Aorta (tissue), 5 donors: ENCODE measurements at places on chromosomes 7 and 10. TPM values are rescaled to one million over a fixed set of nuclear protein-coding genes. Genes with fewer than 3 reads are reported as not detected.

The CLDN4 gene
- polyA plus RNA-seq: 0.69 TPM

The CLRN3 gene
- polyA plus RNA-seq: 6.3 TPM

The NKX2-3 gene
- polyA plus RNA-seq: 0.50 TPM

The SLC18A3 gene
- polyA plus RNA-seq: not detected

The AGMO gene
- 0.69 TPM for polyA plus RNA-seq

The WDR86 gene
- 0.18 TPM for polyA plus RNA-seq

The XRCC2 gene
- polyA plus RNA-seq: not detected

- no peak for DNase-seq
- no peaks in the 10 kb centered on the region for H3K4me1 ChIP-seq
- H3K27me3 ChIP-seq: no peaks in the 10 kb centered on the region
- H3K27ac ChIP-seq: no peak overlapping the region
- H3K36me3 ChIP-seq: no peaks in the 10 kb centered on the region
- no peak overlapping the region for H3K4me3 ChIP-seq
These were observed 97.9 kb downstream of the GAD2 start for GRCh38 chr10:26314265-26315013.

GRCh38 chr10:91105269-91105668 lies 115.2 kb upstream of the PCGF5 start:
- H3K4me1 ChIP-seq: peaks cover 6% of the 10 kb centered on the region
- H3K27ac ChIP-seq: no peak overlapping the region
- no peaks in the 10 kb centered on the region for H3K27me3 ChIP-seq

DNA sequence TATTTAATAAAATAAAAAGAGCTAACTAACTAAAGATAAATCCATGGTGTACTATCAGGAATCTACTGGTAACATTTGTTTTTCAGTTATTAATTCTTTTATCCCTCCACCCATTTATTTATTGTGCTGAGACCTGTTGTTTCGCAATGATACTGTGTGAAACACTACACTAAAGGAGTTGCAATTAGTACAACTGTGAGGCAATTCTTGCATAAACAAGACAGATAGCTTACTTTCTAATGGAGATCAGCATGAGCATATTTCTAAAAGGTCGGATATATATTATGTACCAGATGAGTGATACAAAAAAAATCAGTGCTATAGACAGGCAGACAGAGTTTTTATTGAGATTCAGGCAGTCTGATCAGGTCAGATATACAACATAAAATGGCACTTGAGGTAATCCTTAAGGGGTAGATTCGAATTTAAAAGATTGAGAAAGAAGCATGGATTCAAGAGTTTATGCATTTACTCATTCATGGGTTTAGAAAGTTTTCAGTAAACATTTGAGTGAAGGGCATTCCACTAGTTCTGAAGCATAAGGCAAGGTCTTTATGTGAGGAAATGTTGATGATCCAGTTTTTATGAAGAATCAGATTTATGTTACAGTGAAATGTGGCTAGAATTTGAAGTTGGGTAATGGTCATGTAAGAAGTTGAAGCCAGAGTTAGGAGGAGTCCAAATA lies 147.6 kb downstream of the POLR1F start:
- H3K27ac ChIP-seq: no peak overlapping the region
- no peak for DNase-seq
- H3K4me3 ChIP-seq: no peak overlapping the region
- no peaks in the 10 kb centered on the region for H3K4me1 ChIP-seq
- no peaks in the 10 kb centered on the region for H3K36me3 ChIP-seq

- no peaks in the 10 kb centered on the region for H3K4me1 ChIP-seq
- no peaks in the 10 kb centered on the region for H3K36me3 ChIP-seq
- H3K4me3 ChIP-seq: no peak overlapping the region
- no peaks in the 10 kb centered on the region for H3K27me3 ChIP-seq
- no peak for DNase-seq
These were observed 23.7 kb upstream of the MRC1 start for GRCh38 chr10:17785276-17785930.

GRCh38 chr7:46972205-46972604 lies 609.7 kb downstream of the TNS3 start:
- no peaks in the 10 kb centered on the region for H3K4me1 ChIP-seq
- no peaks in the 10 kb centered on the region for H3K27me3 ChIP-seq
- DNase-seq: no peak
- no peaks in the 10 kb centered on the region for H3K36me3 ChIP-seq
- H3K4me3 ChIP-seq: no peak overlapping the region
- H3K27ac ChIP-seq: no peak overlapping the region

GRCh38 chr10:104337521-104337984 lies 712 bp downstream of the ITPRIP start:
- H3K4me3 ChIP-seq: peak overlapping the region; percentile 77
- no peaks in the 10 kb centered on the region for H3K36me3 ChIP-seq
- peak; percentile 80 for DNase-seq
- no peaks in the 10 kb centered on the region for H3K4me1 ChIP-seq

- no peaks in the 10 kb centered on the region for H3K36me3 ChIP-seq
- no peaks in the 10 kb centered on the region for H3K27me3 ChIP-seq
- no peak for DNase-seq
- no peak overlapping the region for H3K27ac ChIP-seq
- H3K4me1 ChIP-seq: peaks cover 6% of the 10 kb centered on the region
These were observed 46.2 kb downstream of the CAV1 start for GRCh38 chr7:116571037-116571436.

GRCh38 chr7:130141161-130141883 lies 63.9 kb downstream of the TMEM209 start:
- DNase-seq: peak; percentile 88
- no peaks in the 10 kb centered on the region for H3K36me3 ChIP-seq
- no peaks in the 10 kb centered on the region for H3K4me1 ChIP-seq
- H3K27ac ChIP-seq: no peak overlapping the region
- H3K27me3 ChIP-seq: no peaks in the 10 kb centered on the region

DNA sequence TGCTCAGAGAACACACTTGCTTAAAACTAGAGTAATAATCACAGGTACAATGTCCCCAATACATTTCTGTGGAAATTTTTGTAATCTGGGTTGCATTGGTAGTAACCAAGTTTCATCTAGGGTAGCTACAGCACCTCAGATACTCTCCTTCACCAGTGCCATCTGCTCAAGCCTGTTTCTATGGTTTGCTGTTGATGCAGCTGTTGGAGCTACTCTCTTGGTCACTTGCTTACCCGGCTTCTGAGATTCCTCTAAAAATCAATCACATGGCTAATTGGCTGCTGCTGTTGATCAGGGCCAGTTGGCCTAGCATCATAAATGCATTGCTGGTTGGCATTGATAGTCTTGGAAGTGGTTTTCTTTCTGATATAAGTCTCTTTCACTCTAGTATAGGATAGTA lies 220.8 kb downstream of the BICC1 start:
- peaks cover 3% of the 10 kb centered on the region for H3K4me1 ChIP-seq
- H3K27ac ChIP-seq: no peak overlapping the region
- no peaks in the 10 kb centered on the region for H3K27me3 ChIP-seq
- DNase-seq: no peak
- no peak overlapping the region for H3K4me3 ChIP-seq
- H3K36me3 ChIP-seq: no peaks in the 10 kb centered on the region

GRCh38 chr10:43252783-43253341 lies 14.0 kb downstream of the RASGEF1A start:
- no peaks in the 10 kb centered on the region for H3K27me3 ChIP-seq
- H3K36me3 ChIP-seq: no peaks in the 10 kb centered on the region
- no peak overlapping the region for H3K4me3 ChIP-seq
- no peaks in the 10 kb centered on the region for H3K4me1 ChIP-seq
- DNase-seq: peak; percentile 28

GRCh38 chr7:5532536-5533335 lies 109.1 kb upstream of the TNRC18 start:
- no peaks in the 10 kb centered on the region for H3K4me1 ChIP-seq
- H3K27ac ChIP-seq: peak overlapping the region; percentile 40
- peak; percentile 84 for DNase-seq
- H3K36me3 ChIP-seq: peaks cover 13% of the 10 kb centered on the region

- H3K4me3 ChIP-seq: no peak overlapping the region
- H3K4me1 ChIP-seq: no peaks in the 10 kb centered on the region
- H3K27me3 ChIP-seq: no peaks in the 10 kb centered on the region
These were observed 118.3 kb upstream of the ZNF438 start for GRCh38 chr10:31149835-31150512.

- no peak for DNase-seq
- peaks cover 2% of the 10 kb centered on the region for H3K4me1 ChIP-seq
- H3K4me3 ChIP-seq: no peak overlapping the region
- no peaks in the 10 kb centered on the region for H3K27me3 ChIP-seq
These were observed 1.9 kb downstream of the CYREN start for GRCh38 chr7:135168489-135169140.

- H3K4me1 ChIP-seq: no peaks in the 10 kb centered on the region
- no peaks in the 10 kb centered on the region for H3K36me3 ChIP-seq
- H3K4me3 ChIP-seq: no peak overlapping the region
- no peaks in the 10 kb centered on the region for H3K27me3 ChIP-seq
- H3K27ac ChIP-seq: no peak overlapping the region
These were observed 56.7 kb upstream of the SEMA3A start for GRCh38 chr7:84251277-84251781.

DNA sequence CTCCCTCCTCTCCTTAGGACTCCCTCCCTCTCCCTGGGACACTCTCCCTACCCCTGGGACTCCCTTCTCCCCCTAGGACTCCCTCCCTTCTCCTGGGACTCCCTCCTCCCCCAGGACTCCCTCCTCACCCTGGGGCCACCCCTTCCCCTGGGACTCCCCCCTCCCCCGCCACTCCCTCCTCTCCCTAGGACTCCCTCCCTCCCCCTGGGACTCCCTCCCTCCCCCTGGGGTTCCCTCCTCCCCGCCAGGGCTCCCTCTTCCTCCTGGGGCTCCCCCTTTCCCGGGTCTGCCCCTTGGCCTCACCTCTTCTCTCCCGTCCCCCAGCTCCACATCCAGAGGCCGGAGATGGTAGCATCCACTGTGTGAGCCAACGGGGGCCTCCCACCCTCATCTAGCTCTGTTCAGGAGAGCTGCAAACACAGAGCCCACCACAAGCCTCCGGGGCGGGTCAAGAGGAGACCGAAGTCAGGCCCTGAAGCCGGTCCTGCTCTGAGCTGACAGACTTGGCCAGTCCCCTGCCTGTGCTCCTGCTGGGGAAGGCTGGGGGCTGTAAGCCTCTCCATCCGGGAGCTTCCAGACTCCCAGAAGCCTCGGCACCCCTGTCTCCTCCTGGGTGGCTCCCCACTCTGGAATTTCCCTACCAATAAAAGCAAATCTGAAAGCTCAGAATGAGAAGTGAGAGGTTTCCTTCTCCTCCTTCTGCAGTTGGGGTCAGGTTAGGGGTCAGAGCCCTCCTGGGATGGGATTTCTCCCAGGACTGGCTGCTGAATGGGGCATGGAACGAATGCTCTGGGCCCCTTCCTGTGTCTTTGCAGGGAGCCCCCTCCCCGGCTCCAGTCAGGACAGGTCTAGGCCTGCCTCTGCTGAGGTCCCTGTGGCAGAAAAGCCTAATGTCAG lies 1.4 kb upstream of the MUC17 start:
- no peaks in the 10 kb centered on the region for H3K36me3 ChIP-seq
- H3K27me3 ChIP-seq: no peaks in the 10 kb centered on the region
- H3K4me3 ChIP-seq: no peak overlapping the region

DNA sequence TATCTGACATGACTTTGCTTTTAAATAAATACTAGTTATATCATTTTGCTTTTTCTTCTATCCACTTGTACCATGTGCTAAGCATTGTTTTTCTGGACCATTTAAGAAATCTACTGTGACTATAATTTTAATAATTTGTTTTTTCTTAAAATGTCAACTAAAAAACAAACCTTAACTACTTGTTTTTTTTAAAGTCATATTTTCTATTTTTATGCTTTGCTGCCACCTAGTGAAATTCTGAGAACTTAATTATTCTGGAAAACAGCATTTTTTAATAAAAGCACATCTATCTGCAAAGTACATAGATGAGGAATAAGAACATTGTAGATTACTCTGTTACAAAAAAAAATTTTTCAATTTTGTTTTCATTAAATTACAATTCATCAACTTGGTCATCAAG lies 47.4 kb downstream of the ORC5 start:
- DNase-seq: no peak
- H3K4me3 ChIP-seq: no peak overlapping the region
- no peaks in the 10 kb centered on the region for H3K4me1 ChIP-seq
- no peaks in the 10 kb centered on the region for H3K27me3 ChIP-seq

GRCh38 chr10:123146894-123147634 lies 872 bp upstream of the HMX2 start:
- H3K4me3 ChIP-seq: no peak overlapping the region
- no peaks in the 10 kb centered on the region for H3K27me3 ChIP-seq
- no peaks in the 10 kb centered on the region for H3K4me1 ChIP-seq
- DNase-seq: no peak
- no peak overlapping the region for H3K27ac ChIP-seq

DNA sequence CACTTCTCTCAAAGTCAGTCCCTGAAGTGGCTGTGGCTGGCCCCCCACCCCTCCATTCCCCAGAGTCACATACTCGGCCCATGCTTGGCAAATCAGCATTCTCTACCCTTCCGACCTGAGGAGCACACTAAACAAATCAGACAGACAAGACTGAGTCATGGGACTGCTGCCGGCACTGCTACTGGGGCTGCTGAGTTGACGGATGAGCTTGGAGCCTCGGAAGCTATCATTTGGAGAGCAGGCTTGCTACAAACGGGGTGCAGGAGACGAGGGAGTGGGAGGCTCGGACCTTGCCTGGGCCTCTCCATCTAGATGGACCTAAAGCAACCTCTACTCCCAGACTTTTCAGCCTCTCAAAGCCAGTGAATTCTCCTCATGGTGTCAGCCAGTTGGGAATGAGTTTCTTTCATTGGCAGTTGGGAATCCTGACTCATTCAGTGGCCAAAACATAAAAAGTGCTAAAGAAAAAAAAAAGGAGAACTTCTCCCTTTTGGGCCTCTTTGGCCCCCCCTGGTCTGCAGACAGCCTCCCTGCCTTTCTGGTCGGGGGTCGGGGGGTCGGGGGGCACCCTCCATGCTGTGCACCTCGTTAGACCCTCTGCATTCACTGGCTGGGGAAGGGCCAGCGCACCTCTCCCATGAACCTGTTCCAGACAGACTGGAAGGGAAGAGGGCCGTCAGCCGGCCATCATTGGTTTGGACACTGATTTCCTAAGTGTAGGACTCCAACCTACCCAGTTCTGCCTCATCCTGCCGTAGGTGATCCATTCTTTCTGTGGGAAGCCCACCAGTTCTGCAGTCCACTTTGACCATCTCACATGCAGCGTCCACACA lies 52.3 kb upstream of the COL13A1 start:
- no peak overlapping the region for H3K4me3 ChIP-seq
- H3K27me3 ChIP-seq: no peaks in the 10 kb centered on the region
- H3K4me1 ChIP-seq: peaks cover 4% of the 10 kb centered on the region
- no peak for DNase-seq
- no peak overlapping the region for H3K27ac ChIP-seq
- H3K36me3 ChIP-seq: no peaks in the 10 kb centered on the region

- DNase-seq: no peak
- H3K4me3 ChIP-seq: no peak overlapping the region
- peaks cover 4% of the 10 kb centered on the region for H3K4me1 ChIP-seq
- H3K27ac ChIP-seq: peak overlapping the region; percentile 52
These were observed 175.4 kb upstream of the AKR1E2 start for GRCh38 chr10:4650582-4650981.

- no peak for DNase-seq
- H3K36me3 ChIP-seq: no peaks in the 10 kb centered on the region
- H3K4me1 ChIP-seq: peaks cover 14% of the 10 kb centered on the region
These were observed 39.7 kb downstream of the HIPK2 start for GRCh38 chr7:139738101-139738489.
